ENCODE measurements at places on chromosomes 4 and X.

DNA sequence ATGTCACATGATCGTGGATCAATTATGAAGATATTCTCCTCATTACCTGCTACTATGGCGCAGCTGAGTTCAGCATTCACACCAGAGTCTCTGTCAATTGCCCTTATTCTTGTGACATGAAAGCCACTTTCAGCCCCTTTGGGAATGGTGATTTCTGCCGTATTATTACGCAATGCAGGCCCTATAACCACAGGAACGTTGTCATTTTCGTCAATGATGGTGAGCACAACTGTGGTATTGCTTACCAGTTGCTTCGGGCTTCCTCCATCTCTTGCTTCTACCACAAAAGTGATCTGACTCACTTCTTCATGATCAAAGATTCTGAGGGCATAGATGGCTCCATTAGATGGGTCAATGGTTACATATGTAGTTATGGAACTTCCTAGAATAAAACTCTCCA lies 2.1 kb downstream of the PCDH18 start:
- DNase-seq, result no peak

- no peak for DNase-seq
Measured at GRCh38 chr4:47801481-47802002, 36.3 kb downstream of the CORIN start.

- no peak for DNase-seq
Measured at GRCh38 chrX:114819509-114819908, 197.9 kb downstream of the IL13RA2 start.

DNA sequence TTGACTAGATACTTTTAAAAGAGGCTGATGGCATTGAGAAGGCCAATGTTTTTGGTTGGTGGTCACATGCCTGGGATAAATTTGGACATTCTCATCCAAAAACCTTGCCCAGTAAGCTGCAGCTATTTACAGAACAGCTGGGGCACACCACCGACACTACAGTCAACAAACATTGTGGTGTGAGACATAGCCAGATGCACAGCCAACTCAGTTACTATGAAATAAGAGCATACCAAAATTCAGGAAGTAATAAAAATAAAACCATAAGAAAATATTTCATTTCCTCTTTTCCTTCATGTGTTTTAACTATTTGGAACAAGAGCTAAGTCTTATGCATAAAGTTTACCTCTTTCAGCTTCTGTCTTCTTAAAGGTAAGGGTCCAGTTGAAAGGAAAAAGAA lies 8.8 kb downstream of the PPM1K start:
- DNase-seq, result no peak

DNA sequence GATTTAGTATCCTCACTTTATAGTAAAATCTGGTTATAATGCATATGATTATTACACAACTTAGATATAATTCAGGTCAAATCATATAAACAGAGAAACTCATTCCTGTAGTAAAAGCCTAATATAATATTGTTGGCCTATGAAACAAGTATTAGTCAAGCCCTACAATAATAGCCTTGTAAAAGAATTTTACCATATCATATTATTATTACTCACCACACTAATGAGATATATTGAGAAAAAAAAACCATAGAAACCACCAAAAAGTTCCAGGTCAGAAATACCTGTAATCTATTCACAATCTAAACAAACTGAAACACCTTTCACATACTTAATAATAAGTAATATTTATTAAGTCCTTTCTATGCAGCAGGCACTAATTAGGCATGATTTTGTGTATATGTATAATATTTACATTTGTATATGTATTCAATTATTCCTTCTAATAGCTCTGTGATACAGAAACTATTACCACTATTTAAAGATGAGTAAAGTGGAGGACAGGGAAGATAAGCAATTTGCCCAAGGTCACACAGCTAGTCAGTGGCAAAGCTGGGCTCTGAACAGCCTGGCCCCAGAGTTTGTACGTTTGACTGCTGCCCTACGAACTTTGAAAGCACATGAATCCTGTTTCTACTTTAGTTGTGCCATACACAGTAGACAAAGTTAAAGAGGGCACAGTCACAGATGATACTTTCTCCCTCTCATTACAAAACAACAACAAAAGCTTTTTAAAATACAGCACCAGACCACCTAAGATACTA lies 9.0 kb downstream of the ZNF827 start:
- DNase-seq, result no peak

DNA sequence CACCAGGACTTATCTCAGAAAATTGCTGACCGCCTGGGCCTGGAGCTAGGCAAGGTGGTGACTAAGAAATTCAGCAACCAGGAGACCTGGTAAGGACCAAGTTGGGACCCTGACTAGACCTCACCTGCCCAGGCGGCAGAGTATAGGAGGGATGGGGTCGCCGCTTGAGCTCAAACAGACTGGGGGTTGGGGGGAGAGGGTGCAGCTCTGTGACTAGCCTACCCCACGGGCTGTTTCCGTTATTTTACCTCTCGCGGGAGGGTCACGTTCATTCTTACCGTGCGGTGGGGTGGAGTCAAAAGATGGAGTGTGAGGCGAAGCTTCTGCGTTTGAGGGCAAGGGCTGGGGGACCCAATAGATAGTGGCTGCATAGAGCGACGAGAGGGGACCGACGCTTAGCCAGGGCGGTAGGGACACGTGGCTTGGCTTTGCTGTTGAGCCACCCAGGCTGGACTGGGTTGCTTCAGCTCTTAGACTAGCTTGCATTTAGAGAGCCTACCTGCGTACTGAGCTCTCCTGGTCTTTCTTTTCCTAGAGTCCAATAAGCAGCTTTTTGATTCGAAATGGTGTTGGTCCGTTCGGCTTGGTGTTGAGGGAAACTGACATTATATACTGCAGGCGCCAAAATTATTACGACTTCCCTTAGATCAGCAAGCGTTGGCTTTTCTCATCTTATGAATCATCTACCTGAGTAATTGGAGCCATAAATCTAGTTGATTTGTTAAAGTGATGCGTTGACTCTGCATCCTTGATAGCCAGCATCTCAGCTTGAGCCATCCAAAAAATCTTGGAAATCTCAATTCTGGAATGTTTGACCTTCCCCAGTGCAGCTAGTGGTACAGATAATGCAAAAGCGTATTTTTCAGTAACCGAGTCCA lies 591 bp downstream of the PRPS1 start:
- DNase-seq, result peak; percentile 45

- no peak for DNase-seq
Measured at GRCh38 chr4:141609243-141609642, 27.1 kb upstream of the IL15 start.

DNA sequence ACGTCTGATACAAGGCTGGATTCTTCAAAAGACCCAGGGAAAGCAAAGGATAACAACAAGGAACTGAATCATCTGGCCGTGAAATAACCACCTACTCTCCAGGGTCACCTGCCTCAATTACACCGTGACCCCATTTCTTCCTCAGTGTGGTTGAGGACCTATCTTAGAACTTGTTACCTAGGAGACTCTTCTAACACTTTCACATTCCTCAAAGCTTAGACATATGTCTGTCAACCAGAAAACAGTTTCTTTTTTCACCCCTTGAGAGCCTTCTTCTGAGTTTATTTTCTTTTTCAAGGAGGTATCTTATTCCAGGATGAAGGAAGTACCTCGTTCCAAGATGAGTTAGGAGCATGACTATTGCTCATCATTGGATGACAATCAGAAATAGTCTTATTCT lies 337.8 kb downstream of the ARHGAP24 start:
- no peak for DNase-seq

- no peak for DNase-seq
Measured at GRCh38 chr4:1122505-1122904, 9.1 kb upstream of the RNF212 start.

DNA sequence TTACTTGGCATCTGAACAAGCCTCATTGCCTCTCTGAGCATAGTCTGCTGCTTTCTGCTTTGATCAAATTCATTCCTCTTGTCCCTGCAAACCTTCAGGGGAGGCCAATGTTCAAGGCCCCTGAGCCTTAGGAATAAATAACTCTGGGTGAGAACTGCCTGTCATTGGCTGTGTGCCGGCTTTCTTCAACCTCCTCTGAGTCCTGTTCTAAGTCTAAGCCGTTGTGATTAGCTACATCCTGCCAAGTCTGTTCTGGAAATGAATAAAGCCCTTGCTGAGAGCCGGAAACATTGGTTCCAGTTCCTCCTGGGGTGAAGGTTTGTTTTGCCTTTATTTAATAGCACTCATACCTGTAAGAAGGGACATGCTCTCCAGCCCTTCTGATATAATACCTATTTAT lies 13.8 kb downstream of the RNF4 start:
- DNase-seq, result no peak

DNA sequence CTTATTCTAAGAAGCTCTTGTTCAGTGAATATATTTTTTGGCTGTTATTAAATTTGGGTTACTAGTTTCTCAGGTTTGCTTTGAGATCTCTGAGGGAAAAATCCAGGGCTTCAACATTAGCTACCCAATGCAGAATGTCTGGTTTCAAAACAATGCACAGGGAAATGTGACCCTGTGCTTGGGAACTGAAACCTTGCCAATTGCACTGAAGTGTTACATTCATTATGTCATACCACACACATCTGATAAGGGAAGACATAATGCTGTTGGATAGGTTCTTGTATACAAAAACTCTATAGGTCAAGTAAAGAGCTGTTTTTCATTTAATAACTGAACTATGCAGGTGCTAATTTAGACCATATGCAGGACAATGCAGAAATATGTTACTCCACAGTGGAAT lies 345.3 kb upstream of the BMP3 start:
- no peak for DNase-seq

DNA sequence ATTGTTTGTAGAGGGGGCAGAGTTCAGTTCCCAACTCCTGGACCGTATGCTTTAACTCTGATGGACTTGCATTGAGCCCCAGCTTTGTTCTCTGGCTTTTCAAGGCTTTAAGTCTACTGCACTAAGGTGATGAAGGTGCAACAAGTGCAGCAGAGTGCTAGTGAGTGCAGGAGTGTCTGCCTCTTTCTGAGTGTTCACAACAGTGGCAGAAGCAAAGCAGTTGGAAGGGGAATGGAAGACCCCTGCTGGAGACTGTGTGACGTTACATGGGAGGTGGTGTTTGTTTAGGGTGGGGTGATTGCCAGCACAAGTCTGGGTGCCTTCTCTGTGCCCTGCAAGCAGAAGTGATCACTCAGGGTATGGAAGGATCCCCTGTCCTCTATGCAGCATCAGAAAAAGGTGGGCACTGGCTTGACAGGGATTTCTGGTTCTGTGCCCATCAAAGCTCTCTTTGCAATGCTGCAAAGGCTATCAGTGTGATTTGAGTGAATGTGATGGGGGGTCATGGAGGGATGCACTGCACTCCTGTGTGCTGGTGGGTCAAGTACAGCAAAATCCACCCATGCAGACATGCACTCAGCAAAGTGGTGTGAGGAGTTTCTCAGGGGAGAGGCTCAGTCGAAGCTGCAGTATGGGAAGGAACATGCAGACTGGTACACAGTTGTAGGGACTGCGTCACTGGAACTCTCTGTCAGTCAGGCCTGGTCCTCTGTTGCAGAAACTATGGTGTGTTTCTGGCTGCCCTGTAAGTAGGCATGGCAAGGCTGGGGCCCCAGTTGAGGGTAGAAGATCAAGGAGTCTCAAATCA lies 70.9 kb upstream of the UGT2B7 start:
- DNase-seq, result no peak

DNA sequence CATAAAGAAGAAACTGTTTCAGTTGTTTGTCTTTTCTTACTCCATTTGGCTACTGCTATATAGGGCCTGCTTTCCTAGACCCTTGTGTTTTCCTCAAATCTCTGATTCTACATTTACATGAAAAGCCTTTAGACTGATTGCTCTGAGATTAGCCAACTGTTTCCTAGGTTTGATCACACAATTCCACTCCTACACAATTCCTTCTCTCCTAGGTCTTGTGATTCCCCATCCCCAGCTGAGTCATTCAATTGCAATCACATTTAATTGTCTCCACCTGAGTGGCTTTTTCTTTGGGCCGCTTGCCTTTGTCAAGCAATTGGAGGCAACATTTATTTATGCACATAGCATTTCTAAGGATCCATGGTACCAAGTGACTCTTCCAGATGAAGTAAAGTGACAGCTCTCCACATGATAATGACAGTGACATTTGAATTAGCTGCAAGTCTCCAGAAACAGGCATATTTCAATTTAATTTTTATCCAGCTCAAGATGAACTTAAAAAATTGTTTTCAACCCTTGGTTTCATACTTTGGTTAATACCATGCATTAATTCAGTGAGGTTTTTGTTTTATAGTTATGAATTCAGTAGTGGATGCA lies 35.8 kb downstream of the ATXN3L start:
- DNase-seq, result no peak

- DNase-seq, result no peak
Measured at GRCh38 chrX:75642811-75643361, 120.0 kb upstream of the ZDHHC15 start.

GRCh38 chrX:47587906-47588735 lies 5.9 kb downstream of the TIMP1 start:
- no peak for DNase-seq

DNA sequence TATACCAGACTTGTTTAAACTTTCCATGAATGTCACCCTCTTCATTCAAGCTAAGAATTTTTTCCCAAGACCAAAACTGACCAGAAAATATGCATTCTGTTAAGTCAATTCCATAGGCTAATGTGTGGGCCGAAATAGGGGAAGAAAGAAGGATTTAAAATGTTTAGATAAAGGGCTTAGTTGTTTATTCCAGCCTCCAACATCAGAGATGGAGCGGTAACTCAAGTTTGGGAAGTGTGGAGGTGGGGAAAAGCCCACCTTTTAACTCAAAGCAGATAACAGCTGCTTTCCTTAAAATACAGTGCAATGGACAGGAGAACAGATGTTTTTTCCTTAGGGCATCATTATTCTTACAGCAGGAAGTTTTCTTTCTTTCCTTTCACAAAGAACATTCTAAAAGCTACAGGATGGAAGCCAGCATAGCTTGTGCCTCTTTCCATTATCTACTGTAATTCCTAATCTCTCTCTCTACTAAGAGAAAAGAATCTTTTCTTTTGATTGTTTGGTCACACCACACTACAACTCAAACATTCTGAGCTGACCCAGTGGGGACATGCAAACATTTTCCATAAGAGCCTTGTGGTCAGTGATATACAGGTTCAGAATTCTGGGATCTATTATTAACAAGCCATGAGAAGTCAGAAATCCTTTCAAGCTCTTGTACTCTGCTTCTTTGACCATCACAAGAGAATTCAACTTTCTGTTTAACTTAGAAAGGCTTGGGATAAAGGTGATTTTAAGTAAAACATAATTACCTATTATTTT lies 101.6 kb downstream of the PDE5A start:
- DNase-seq, result no peak

DNA sequence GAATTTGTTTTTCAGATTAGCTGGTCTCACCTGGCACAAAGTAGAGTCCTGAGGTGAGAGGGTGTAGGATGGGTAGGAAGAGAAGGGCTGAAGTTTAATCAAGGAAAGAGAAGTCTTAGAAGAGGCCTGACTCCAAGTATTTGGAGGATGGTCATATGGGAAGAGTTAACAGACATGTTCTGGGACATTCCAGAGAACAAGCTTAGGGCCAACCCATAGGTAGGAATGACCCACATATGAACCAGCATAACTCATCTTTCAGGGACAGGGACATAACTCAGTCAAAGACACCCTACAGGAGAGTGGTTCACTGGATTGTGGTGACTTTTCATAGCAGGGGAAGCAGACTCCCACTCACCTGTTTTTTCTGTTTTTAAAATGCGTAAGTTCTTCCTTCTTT lies 27.9 kb upstream of the ANXA5 start:
- no peak for DNase-seq

GRCh38 chr4:15901007-15901406 lies 37.5 kb downstream of the FGFBP1 start:
- no peak for DNase-seq
